ENCODE measurements at places on chromosomes 3 and 15.

DNA sequence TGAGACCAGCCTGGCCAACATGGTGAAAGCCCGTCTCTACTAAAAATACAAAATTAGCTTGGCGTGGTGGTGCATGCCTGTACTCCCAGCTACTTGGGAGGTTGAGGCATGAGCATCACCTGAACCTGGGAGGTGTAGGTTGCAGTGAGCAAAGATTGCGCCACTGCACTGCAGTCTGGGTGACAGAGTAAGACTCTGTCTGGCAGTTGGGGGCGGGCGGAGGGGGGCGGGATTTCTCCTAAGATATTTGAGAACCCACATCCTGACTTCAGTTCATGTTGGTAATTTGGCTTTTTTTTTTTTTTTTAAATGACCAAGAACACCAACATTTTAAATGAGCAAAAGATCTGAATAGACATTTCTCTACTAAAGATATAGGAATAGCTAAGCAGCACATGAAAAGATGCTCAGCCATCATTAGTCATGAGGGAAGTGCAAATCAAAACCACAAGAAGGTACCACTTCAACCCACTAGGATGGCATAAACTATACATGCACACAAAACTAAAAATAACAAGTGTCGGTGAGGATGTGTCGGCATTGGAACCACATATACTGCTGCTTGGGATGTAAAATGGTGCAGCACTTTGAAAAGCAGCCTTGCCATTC, 75.6 kb upstream of the LMOD3 start:
- DNase-seq = no peak

DNA sequence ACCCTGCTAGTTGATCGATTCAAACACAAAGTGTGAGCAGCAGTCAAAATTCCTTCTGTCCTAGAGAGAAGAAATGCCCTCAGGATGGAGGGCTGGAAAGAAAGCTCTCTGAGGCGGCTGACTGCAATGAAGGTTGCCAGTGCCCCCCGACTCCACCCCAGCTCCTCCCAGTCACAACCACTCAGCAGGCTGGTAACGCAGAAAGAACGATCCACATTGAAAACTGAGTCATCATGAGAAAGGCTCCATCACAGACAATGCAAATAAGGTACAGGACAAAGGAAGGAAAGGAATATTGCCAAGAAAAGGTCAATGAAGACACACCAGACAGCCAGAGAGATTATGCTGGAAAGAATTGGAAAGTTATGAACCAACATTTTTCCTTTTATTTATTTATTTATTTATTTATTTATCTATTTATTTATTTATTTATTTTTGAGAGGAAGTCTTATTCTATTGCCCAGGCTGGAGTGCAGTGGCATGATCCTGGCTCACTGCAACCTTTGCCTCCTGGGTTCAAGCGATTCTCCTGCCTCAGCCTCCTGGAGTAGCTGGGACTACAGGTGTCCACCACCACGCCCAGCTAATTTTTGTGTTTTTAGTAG, 17.4 kb upstream of the VGLL4 start:
- DNase-seq = no peak

DNA sequence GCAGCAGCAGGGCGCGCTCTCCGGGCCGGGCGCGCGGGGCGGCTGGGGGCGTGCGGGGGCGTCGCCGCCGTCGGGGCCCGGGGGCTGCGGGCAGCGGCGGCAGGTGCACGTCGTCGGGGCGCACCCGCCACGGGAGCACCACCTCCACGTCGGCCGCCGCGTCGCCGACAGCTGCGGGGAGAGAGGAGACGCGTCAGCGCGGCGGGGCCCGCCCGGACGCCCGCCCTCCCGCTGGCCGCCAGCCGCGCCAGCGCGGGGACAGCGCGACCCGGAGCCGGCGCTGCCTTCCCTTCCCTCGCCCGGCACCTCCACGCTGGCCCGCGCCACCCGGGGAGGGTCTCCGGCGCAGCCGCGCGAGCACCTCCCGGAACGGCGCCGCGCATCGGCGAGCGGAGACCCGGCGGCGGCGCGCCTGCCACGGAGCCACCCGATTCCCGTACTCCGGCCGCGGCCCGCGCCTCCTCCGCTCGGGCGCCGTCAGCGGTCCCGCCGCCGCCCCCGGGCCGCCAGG, 481 bp downstream of the ADAMTS17 start:
- DNase-seq = no peak

DNA sequence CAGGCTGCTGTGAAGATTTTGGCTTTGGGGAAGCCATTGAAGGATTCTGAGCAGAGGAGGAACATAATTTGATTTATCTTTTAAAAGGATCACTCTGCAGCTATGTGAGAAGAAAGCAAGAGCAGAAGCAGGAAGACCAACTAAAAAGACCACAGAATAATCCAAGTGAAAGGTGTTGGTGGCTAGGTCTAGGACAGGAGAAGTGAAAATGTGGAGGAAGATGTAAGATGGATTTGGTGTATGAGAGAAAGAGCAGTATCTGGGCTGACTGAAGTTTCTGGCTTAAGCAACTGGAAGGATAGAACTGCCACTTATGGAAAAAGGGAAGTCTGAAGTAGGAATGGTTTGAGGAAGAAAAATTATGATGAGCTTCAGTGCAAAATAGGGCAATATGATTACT, 62.0 kb downstream of the SFMBT1 start:
- DNase-seq = no peak

DNA sequence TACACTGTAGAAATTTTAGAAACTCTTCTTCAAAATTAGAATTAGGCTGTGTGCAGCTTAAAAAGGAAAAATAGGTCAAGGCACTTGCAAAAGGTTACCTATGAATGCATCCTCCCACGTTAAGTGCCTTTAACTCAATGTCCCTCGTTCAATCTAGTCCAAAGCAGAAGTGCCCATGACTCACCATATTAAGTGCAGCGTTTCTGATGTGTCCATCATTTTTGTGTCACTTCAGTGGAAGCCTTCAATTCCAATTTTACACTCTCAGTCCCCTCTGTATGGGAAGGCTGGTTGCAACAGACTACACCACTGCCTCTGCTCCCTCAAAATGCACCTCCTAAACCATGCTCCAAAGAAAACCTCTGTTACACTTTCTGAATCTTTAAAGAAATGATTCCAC, 53.4 kb downstream of the FOXB1 start:
- no peak for DNase-seq

GRCh38 chr3:9185701-9186100, 63.7 kb downstream of the SRGAP3 start:
- no peak for DNase-seq

GRCh38 chr15:53974121-53974520, 4.1 kb upstream of the UNC13C start:
- no peak for DNase-seq

DNA sequence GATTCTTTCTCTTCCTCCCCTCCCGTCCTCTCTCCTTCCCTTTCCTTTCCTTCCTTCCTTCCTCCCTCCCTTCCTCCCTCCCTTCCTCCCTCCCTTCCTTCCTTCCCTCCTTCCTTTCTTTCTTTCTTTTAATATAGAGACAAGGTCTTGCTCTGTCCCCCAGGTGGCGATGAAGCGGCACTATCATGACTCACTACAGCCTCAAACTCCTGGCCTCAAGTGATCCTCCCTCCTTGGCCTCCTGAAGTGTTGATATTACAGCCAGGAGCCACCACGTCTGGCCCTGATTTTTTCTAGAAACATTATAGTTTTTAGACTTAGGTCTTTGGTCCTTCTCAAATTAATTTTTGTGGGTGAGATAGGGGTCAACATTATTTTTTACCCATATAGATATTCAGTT, 15.5 kb downstream of the GRM2 start:
- no peak for DNase-seq

DNA sequence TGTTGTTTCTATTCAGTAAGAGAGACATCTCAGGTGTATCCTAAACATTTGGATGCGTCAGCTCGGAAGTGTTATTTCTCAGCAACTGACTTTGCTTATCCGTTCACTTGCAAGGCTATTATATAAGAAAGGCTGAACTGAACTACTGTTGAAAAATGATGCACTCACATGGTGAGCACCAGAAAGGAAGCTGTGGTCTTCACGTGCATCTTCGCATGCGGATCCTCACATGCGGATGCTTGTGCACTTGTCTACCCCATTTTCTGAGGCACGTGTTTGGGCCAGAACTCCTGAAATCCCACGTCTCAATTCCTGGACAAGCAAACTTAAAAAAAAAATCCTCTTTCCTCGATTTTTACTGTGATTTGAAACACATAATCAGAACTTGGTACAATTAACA, 63.2 kb downstream of the PDZRN3 start:
- no peak for DNase-seq

- DNase-seq = peak; percentile 28
These were observed 20.1 kb upstream of the ZCWPW2 start for GRCh38 chr3:28328188-28329151.

- no peak for DNase-seq
These were observed 10.6 kb upstream of the GABPB1 start for GRCh38 chr15:50365570-50365969.

DNA sequence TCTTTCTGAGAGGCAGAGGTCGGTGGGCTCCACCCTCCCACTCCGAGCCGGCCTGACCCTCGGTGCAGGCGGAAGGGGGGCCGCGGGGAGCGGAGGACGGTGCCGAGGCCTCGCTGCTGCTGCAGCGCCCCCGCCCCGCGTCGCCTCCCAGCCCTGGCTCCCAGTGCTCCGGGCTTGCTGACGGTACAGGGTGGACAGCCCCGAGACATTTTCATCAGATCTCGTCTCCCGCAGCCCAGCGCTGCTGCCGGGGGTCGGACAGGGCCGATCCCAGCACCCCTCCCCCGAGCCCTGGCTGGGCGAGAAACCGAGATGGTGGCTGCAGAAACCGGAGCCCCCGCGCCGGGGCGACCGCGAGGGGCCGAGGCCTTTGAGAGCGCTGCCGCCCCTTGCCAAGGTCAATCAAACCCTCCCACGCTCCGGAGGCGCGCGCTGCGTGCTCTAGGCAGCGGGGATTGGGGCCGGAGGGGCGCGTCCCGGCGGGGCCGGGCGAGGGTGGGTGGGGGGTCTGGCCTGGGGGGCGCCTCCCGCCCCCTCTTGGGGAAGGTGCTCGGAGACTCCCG, 42.5 kb downstream of the EPHB3 start:
- DNase-seq = no peak

DNA sequence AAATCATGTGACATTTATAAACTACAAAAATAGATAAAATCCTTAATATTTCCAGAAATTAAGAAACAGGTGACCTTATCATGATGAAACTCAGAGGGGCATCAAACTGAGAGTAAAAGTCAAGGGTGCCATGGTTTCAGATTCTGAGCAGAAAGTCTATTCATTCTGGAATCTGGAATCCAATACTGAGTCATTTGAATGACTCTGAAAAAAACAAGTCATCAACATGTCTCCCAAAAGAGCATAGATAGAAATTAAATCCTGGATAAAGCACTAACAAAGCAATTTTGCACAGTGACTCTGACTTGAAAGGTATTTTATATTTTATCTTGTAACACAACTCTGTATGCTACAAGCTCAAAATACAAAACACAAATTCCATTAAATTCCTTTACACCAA, 23.4 kb downstream of the STAC start:
- no peak for DNase-seq

- DNase-seq = no peak
These were observed 7.5 kb downstream of the ABTB1 start for GRCh38 chr3:127680146-127680661.

DNA sequence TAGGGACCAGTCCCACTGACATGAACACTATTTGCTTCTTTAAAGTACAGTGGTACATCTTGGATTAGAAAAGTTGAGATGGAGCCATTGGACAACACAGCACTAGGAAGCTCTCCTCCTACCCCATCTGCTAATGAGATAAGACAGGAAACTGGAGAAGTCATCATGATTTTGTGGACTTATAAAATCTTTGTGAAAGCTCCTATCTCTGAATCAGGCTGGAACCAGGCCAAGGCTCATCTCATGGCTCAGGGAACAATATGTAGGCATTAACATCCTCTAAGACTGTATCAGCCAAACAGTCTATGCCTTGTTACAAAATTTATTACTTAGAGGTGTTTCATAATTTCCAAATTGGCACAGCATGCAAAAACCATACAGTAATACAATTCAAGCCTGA, 84.1 kb downstream of the BOC start:
- DNase-seq = no peak

DNA sequence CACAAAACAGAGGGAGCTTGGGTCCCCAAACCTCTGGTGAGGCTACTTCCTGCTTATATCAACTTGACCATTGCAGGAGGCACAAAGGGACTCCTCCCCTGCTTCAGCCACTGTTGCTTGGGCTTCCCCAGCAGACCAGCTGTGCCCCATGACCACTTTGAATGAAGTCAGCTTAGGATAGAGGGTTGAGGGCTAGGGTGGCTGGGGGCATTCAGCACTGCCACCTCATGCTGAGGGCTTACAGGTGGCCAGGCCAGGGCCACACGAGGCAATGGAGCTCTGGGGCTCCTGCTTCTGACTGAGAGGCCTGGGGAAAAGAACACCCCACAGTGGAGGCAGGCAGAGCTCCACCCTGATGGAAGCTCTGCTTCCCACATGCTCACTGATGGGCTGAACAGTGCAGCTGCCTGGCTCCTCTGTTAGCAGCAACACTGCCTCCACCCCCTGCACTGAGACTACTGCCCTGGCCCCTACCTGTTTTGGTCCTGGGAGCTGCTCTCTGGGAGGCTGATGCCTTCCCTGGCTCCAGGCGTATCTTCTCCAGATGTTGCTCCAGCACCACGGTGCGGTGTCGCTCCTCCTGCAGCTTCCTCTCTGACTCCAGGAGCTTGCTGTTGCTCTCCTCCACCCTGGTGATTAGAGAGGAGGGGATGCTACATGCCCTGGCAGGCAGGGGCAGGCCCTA, 10.2 kb upstream of the HHATL start:
- no peak for DNase-seq

All from HFFc6 (cell line).